Glomerular endothelial cell (primary cell): ENCODE measurements at places on chromosomes 12 and 14. TPM values are rescaled to one million over a fixed set of nuclear protein-coding genes. Genes with fewer than 3 reads are reported as not detected.

GRCh38 chr12:125124320-125124966, 59.2 kb downstream of the AACS start:
- DNase-seq = no peak

- DNase-seq = no peak
These were observed 33.7 kb downstream of the CPM start for GRCh38 chr12:68899251-68899771.

- no peak for DNase-seq
These were observed 17.1 kb upstream of the OR4K17 start for GRCh38 chr14:20093442-20093841.

GRCh38 chr12:122129131-122129530, 44.9 kb downstream of the IL31 start:
- no peak for DNase-seq

DNA sequence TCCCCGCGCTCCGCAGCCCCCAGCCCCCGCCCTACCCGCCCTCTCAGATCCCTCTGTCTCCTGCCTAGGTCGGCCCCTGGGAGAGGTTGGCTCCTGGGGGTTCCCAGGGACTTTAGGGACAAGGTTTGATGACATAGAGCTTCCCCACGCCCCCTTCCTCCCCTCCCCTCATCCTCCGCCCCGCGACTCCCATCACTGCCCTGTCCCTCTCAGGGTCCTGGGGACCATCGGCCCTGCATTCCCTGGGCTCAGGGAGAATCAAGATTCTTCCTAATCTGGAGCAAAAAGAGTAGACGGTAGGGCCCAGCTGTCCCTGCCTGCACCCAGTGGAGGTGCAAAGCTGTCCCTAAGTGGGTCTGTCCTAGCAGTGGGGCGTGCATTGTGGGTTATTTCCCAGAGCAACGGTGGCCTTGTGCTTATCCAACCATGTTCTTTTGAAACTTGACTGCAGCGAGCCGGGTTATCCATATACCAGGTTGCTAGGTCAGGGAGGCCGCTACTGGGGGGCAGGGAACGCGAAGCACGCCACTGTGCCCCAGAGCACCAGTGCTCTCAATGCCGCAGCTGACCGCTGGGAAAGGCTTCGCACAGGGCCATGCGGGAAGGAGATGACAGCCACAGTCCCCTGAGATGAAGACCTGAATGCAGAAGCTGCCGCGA, 124.4 kb upstream of the PRMT8 start:
- DNase-seq = no peak

- DNase-seq = no peak
These were observed 27.6 kb downstream of the IFNG start for GRCh38 chr12:68131867-68132414.

Gene FAR2
- total RNA-seq = 46.4 and 51.4 TPM in 2 replicates
